ENCODE measurements at places on chromosomes 7 and 10.

GRCh38 chr10:132861116-132861691 lies 75.3 kb upstream of the NKX6-2 start:
- no peak for DNase-seq

- DNase-seq: no peak
These were observed 84.6 kb upstream of the NAMPT start for GRCh38 chr7:106369352-106369751.

DNA sequence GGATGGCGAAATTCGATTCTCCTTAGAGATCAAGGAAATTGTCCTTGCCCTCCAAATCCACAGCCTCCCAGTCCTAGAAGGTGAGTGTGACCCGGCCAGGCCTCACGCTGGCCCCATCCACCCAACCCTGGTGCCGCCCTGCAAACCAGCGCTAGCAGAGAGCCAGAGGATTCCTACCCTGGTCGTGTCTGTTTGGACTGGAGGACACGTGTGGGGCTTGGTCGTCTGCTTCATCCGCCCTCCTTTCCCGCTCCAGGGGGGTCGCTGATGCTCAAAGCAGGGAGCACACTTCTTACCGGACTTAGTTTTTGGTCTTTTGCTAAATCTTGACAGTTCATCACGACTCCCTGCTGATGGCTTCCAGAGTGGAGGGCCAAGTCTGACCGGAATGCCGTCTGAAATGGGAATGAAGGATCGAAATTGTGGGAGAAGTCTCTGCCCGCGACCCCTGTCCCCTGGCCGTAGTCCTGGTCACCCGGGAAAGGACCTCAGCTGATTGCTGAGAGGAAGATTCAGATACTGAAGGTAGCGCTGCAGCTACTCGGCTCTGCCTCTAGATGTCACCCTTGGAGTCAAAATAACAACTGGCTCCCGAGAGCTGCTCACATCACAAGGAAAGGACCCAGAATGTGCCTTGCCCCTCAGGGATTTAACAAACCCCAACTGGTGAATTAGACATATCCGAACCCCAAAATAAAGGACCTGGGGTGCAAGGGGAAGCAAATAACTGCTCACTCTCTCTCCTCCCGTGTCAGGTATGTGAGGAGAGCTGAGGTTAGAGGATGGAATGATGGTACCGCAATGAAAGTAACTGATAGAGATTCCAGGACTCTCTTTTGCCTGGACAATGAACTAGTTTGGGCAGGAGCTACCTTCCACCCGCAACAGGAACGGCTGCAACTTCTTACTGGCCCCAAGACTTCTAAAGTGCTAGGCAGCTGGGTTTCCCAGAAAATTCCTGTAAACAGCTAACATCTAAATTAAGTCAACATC lies 23.5 kb upstream of the ORC5 start:
- peak; percentile 31 for DNase-seq

- DNase-seq: no peak
These were observed 10.6 kb downstream of the CRTAC1 start for GRCh38 chr10:98019784-98020183.

DNA sequence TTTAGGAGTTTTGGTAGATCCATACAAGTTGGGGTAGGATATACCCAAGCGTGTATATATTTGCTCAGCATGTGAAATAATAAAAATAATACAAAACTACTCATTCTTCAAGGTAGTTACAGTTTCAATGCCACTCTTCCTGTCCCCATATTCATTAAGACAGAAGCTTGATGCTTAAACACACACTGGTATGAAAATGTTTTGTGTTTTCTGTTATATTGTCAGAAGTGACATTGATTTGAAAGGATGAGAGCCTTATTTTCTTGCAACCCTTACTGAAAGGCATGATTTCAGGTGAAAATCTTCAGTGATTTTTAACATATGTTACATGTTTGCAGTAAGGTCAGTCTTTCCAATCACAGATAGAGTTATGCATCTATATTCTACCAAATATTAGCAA lies 233.6 kb downstream of the TRIL start:
- no peak for DNase-seq

DNA sequence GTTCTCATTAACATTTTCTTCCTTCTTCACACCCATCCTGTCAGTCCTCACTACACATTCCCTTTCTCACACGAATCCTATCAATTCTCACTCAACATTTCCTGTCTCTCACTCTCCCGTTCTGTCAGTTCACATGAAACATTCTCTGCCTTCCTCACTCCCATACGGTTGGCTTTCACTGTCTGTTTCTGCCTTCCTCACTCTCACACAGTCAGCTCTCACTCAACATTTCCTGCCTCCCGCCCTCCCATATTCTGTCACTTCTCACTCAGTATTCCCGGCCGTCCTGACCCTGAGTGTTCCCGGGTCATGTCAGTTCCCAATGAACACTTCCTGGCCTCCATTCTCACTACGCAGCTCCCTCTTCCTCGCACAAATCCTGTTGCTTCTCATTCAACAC lies 61.5 kb downstream of the DYNC2I1 start:
- DNase-seq: no peak

DNA sequence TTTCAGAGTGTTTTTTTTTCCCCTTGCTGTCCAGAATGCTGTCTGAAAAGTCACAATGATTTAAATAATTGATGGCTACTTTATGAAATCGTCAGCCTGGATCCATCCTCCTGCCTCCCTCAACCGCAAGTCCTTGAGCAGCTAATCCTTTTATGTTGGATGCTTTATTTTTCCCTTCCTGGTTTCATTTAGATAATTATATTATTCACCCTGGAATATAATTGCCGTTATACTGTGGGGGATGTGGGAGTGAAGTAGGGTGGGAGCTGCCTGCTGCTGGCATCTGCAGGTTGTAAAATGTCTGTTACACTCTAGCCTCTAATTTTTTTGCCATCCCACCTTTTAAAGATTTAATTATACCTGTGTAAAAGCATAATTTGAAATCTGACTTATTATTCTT lies 290.5 kb upstream of the LRGUK start:
- DNase-seq: no peak

GRCh38 chr7:116399819-116400218 lies 99.7 kb upstream of the CAV2 start:
- DNase-seq: no peak

DNA sequence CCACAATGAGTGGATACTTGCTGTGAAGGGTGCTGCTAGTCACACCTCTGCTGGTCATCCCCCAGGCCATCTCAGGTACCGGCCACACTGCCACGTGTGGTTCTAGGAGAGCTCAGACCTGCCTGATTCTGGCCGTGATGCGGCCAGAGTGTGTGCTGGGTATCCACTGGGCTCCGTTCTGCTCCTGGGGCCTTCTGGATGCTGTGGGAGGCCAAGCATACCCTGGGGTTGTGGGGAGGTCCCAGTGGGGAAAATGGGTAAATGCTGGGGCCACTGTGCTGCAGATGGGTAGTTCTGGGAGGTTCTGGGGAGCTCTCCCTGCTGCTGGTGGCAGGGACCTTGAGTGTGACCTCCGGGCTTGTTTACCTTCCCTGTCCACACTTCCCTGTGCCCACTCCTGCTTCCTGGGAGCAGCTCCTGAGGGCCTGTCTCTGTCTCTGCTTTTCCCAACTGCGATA lies 318.4 kb downstream of the GLRX3 start:
- DNase-seq: no peak

GRCh38 chr10:68049289-68050078 lies 25.6 kb downstream of the HERC4 start:
- no peak for DNase-seq

DNA sequence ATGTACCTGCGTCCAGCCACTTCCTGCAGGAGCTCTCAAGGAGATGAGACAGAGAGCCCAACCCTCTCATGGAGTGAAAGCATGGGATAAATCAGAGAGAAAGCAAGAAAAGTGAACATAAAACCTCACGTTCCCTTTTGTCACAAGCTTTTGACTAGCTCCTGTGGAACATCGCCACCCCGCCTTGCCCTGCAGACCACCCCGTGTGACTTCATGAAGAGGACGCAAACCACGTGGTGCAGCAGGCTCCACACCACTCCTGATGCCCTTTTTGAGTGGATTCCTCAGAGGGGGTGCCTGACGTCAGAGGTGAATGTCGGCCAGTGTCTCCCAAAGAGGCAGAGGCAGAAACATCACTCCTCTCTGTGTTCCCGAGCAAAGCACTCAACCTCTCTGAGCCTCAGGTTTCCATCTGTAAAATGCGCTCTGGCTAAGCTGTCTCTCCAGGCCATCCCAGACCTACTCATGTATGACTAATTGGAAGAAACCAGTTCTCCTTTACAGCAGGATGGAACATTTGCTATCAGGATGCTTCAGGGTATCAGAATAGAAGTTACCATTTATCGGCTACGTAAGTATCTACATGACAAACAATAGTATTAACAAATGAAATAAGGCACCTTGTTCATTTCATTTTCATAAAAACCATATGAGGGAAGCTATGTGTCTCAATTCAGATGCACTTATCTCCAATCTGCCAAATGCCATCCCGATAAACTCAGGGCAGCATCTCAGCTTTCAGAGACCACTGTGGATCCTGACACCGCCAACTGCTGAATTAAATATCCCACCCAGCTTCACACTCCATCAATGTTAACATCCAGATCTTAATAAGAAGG lies 5.3 kb downstream of the ZNF488 start:
- DNase-seq: no peak

- DNase-seq: no peak
These were observed 7.7 kb downstream of the AGR3 start for GRCh38 chr7:16874066-16874465.

GRCh38 chr10:97822261-97822687 lies 27.4 kb upstream of the GOLGA7B start:
- DNase-seq: no peak

DNA sequence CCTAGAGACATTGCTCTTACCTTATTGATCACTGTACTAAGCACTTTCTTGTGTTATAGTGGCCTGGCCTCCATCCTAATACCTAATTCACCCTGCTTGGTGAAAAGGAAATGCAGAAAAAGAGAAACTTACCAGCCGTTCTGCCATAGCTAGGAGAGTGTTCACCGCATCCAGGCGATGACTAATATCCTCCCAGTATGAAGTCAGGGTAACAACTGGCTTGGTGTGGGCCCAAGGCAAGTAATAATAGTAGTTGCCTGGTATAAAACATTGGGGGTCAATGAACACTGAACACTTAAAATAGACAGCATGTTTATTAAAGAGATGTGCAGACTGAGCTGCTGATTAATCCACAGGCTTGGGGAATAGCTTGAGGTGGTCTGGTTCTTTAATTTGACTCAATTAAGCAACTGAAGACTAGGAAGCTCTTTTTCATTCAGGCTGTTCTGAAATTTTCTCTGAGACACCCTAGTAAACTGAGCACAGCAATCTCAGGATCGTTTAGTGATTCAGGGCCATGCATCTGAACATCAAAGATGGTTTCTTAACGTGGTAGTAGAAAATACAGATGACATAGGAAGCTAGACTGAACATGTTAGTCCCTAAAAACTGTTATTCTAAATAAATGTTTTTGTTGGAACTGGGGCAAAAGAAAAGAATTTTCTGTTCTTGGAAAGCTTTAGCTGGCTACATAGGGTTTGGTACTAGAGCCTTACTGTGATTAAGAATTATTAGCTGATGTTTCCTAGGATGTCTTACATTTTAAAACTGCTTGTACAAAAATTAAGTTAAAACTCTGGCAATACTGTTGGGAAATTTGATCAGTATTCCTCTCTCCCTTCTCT lies 102.2 kb downstream of the MYOF start:
- DNase-seq: no peak

DNA sequence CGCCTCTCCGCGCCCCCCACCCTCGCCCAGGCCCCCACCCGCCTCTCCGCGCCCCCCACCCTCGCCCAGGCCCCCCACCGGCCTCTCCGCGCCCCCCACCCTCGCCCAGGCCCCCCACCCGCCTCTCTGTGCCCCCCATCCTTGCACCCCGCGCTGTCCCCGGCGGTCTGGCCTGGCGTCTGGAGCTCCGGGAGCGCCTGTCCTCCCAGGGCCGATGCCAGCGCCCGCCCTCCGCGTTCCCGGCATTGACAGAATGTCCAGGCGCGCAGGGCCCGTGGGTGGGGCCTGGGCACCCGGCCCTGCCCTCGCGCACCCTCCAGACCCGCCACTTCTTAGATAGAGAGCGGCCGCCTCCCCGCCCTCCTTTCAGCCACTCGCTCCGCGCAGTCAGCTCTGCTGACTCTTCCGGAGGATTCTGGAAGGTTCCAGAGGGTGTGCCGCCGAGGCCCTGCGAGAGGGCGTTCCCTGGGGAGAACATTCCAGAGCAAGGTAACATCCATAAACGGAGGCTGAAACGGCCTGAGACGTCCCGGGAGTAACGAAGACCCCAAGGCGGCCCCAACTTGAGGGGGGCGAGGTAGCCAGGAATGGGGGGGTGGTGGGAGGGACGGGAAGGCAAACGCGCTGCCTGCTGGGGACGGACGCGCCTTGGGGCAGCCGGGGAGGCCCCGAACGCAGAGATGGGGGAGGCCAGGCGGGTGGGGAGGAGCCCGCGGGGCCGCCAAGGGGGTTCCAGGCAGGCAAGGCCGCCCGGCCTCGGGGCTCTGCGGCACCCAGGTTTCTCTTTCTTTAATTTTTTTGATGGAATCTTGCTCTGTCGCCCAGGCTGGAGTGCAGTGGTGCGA lies 117.8 kb downstream of the DYNC2I1 start:
- DNase-seq: no peak

DNA sequence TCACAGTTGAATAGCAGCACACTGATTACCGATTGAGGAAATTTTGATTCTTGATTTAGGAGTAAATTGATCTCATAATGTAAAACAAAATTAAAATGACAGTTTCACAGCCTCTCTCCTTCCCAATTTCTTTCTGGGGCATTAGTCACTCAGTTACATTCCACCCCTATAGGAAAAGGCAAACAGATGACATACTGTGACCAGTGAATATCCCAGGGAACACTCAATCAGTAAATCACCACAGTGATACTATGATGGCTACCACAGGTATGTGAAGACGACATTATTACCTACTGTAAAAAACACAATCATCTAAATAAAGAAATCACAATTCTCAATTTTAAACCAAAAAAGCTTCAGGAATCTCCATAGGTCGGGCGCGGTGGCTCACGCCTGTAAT lies 15.5 kb downstream of the CTTNBP2 start:
- no peak for DNase-seq

DNA sequence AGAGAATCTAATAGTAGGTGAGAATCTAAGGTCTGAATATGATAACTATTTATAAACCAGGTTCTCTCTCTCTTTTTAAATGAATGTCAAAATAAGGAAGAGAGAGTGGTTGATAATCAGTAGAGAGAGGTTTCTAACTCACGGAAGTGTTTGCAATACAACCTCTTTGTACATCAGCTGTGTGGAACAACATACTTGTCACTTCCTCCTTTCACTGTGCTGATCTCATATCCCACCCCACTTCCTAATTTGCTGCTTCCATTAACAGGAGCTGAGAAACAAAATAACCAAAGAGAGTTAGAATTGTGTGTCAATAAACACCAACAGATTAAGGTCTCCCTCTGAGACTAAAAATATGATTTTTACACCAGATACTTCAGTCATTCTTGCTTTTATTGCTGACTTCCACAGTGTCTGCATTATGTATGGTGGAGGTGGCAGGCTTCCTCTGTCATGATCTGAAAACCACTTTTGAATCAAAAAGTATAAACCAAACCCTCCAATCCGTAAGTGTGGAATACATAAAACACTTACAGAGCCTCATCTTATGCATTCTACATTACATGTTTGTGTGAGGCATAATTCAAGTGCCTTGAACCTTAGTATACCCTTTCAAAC lies 25.0 kb downstream of the CACUL1 start:
- DNase-seq: no peak
